ENCODE measurements at places on chromosomes 3 and 15. TPM values are rescaled to one million over a fixed set of nuclear protein-coding genes. Genes with fewer than 3 reads are reported as not detected.

LSMEM2 gene
- total RNA-seq, result not detected

- DNase-seq, result no peak
Measured at GRCh38 chr3:99576904-99577559, 61.4 kb upstream of the COL8A1 start.

DNA sequence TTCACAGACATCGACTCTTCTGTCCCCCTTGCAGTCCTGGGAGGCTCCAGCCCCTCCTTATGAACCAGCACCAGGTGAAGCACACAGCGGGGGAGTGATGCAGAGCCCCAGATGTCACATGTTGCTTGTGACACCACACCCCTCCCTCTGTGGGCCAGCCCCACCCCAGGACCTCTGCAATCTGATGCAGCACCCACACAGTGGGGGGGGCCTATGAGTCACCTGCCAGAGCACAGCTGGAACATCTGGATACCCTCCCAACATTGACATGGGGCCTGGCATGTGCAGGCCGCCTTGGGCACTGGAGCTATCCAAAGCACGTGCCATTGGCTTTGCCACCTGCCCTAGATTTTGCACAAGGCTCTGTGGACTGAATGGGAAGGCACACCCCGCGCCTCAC lies 70.5 kb downstream of the FEM1B start:
- peak; percentile 72 for DNase-seq

DNA sequence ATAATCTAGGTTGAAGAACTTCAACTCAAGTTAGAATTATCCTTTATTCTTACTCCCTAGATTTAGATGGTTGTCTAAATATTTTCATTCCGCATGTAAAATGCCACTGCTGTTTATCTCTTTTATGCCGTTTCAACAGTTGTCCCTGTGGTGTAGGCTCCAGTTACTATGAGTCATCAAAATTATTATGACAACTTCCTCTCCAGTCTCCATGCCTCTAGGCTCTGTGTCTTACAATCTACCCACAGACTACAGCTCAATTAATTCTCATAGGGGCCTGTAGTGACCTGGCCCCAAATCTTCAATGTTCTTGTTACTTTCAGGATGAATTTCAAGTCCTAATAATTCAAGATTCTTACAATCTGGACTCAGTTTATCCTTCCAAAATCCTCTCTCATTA lies 105.8 kb upstream of the UNC13C start:
- no peak for DNase-seq

- DNase-seq, result no peak
Measured at GRCh38 chr3:156643729-156644389, 30.5 kb upstream of the TIPARP start.

- no peak for DNase-seq
Measured at GRCh38 chr3:142981108-142981507, 17.6 kb upstream of the PAQR9 start.

Measured in MG63 (cell line).